ENCODE measurements at places on chromosomes 5 and 9. TPM values are rescaled to one million over a fixed set of nuclear protein-coding genes. Genes with fewer than 3 reads are reported as not detected.

- no peak overlapping the region for H3K4me3 ChIP-seq
- DNase-seq = no peak
- no peaks in the 10 kb centered on the region for H3K36me3 ChIP-seq
- H3K4me1 ChIP-seq = no peaks in the 10 kb centered on the region
- H3K27me3 ChIP-seq = peaks cover 6% of the 10 kb centered on the region
- H3K27ac ChIP-seq = no peak overlapping the region
Observed at GRCh38 chr5:103375350-103375749, 116.8 kb downstream of the MACIR start.

GRCh38 chr5:168552146-168552545 is 23.0 kb downstream of the FBLL1 start:
- H3K36me3 ChIP-seq = peaks cover 43% of the 10 kb centered on the region
- H3K27me3 ChIP-seq = no peaks in the 10 kb centered on the region
- DNase-seq = no peak

- no peak for DNase-seq
- H3K36me3 ChIP-seq = no peaks in the 10 kb centered on the region
- no peaks in the 10 kb centered on the region for H3K27me3 ChIP-seq
- H3K4me3 ChIP-seq = no peak overlapping the region
- no peaks in the 10 kb centered on the region for H3K4me1 ChIP-seq
Observed at GRCh38 chr9:107703651-107704050, 214.1 kb upstream of the KLF4 start.

DNA sequence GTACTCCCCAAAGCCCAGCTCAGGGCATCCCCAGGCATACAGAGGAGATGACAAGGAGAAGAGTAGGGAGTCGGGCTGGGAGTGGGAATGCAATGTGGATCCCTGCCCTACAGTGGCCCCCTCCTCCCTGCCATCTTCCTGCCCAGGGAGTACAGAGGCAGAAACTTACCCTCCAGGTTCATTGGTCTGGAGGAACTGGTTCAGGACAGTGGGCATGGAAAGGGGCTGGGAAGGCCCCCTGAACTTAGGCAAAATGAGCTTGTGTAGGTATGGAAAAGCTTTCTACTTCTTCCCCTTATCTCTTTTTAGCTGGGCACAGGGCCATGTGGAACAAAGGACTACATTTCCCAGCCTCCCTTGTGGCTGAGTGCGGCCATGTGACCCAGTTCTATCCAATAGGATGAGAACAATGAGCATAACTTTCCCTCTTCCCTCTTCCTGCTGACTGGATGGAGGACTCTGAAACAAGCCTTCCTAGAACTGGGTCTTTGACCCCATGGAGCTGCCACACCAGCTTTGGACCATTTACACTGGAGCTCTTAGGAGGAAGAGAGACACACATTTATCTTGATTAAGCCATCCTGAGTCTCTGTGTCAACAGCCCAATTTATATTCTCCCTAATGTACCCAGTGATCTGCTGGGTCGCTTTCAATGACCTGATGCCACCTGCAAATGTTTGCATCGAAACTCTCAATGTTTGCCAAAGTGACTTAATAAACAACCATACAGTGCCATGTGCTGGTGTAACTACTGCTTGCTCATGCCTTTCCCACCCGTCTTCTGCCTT is 25.0 kb upstream of the HMCN2 start:
- peaks cover 29% of the 10 kb centered on the region for H3K4me1 ChIP-seq
- H3K27ac ChIP-seq = no peak overlapping the region
- no peak overlapping the region for H3K4me3 ChIP-seq

DNA sequence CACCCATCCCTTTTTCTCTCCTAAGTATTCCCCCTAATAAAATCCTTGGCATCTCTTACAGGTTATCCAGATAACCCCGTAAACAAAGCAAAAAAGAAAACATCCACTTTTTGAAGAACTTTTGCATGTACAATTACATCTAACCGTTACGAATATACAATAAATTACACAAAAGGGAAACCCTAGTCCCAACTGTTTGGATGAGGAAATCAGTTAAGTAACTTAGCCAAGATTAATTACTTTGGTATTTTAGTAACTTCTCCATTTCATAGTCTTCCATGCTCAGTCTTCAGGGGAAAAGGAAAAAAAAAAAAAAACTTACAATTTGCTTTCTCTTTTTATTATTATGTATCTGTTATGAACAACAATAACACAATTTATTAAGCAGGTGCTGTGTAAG is 212.9 kb downstream of the ACTL7B start:
- H3K4me1 ChIP-seq = no peaks in the 10 kb centered on the region
- H3K27ac ChIP-seq = no peak overlapping the region
- no peak overlapping the region for H3K4me3 ChIP-seq

DNA sequence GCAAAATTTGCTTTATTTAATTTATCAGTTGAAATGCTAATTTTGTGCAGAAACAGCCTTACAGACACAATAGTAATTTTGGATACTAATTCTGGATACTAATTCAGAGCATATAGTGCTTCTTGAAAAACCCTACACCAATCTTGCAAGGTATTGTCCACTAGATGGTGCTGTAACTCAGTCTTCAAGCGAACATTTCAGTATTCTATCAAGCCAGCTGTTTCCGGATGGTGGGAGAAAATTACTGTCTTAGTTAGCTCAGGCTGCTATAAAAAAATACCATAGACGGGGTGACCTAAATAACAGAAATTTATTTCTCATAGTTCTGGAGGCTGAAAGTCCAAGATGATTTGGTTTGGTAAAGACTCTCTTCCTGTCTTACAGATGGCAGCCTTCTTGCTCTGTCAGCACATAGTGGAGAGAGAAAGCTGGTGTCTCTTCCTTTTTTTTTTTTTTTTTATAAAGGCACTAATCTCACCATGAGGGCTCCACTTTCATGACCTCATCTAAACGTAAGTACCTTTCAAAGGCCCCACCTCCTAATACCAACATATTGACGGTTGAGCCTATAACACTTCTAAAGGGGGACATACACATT is 1306.5 kb upstream of the CDH9 start:
- DNase-seq = no peak
- H3K4me1 ChIP-seq = no peaks in the 10 kb centered on the region
- H3K4me3 ChIP-seq = no peak overlapping the region
- no peak overlapping the region for H3K27ac ChIP-seq
- no peaks in the 10 kb centered on the region for H3K27me3 ChIP-seq

DNA sequence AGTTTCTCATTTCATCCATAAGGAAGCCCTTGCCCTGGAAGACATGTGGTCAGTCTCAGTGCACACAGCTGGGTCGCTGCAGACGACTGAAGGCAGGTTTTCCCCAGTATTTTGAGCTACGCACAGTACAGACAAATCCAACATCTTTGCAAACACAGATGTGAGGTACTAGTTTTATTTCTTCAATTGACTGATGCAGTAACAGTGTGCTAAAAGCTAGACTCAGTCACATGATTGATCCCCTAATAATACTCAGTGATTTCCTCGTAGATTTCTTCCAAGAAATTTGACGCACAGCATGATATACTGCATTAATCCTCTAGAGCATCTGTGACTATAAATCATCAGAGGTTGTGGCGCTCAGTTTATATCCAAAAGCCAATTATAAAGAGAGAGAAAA is 346.1 kb downstream of the DIRAS2 start:
- no peaks in the 10 kb centered on the region for H3K36me3 ChIP-seq
- H3K4me1 ChIP-seq = no peaks in the 10 kb centered on the region
- peaks cover 7% of the 10 kb centered on the region for H3K27me3 ChIP-seq
- DNase-seq = no peak
- no peak overlapping the region for H3K4me3 ChIP-seq

DNA sequence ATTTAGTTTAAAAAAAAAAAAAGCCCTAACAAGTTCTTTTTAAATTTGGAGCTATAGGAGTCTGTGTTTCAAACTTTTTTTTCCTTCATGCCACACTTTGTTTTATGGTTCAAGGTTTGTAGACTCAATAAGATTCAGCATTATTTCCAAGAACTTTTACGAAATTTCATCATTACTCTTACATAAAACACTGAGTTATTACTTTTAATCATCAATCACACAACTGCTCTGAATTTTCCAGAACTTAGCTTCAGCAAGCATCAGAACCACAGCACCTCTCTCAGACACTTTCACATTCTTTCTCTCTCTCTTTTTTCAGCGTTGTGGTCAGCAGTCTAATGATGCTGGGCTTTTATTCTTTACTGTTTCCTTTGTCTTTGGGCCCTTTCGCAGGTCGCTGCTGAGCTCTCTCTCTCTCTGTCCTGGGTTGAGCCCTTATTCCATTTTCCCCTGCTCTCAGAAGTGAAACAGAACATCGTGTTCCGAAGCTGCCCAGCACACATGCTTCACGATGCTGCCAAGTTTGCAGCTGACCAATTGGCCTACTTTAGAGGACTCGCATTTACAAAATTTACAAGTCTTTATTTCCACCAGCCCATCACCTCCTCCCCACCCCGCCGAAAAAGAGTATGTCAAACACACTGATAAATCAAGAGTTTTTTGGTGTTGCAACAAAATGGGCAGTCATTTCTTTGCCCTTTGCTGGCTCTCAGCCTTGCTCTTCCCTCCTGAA is 44.6 kb upstream of the PIK3R1 start:
- no peak overlapping the region for H3K27ac ChIP-seq
- no peaks in the 10 kb centered on the region for H3K4me1 ChIP-seq
- H3K36me3 ChIP-seq = no peaks in the 10 kb centered on the region

DNA sequence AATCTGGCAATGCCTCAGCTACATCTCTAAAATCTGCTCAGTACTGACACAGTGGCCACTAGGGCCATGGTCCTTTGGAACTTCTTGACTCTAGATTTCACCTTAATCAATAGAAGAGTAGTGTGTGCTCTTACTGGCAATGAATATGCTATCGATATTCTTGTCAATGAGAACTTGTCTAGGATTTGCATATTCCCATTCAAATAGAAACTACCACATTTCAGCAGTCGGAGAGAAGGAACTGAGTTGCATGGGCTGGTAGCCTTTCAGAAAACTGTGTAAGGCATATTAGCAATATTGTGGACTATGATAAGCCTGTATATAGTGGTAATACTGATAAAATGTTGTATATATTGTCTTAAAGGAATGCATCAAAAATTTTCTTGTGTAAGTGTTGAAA is 45.3 kb upstream of the NAA35 start:
- H3K27ac ChIP-seq = no peak overlapping the region
- no peaks in the 10 kb centered on the region for H3K36me3 ChIP-seq
- no peak for DNase-seq

DNA sequence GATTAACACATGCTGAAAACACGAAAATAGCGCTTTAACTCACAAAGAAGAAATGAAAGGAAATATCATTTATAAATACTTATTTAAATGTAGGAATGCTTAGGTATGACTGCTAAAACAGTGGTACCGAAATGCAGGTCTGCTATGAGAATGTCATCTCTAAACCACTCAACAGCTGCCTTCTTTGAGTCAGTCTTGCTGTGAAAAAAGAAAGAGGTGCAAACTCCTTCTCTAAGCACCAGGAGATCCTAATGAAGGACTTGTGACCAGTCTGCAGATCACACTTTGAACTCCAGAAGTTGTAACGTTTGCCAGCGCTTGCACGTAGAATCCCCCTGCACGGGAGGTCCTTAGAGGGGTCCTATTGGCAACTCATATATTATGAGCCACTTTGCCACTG is 86.6 kb downstream of the TRIO start:
- no peaks in the 10 kb centered on the region for H3K4me1 ChIP-seq
- no peak overlapping the region for H3K27ac ChIP-seq
- no peaks in the 10 kb centered on the region for H3K36me3 ChIP-seq
- DNase-seq = no peak
- peaks cover 9% of the 10 kb centered on the region for H3K27me3 ChIP-seq

ACTBL2 gene
- not detected for total RNA-seq

CER1 gene
- total RNA-seq = not detected

PAPPA gene
- total RNA-seq = not detected

OR5C1 gene
- total RNA-seq = not detected

SOX30 gene
- 0.29 TPM for total RNA-seq

CRB2 gene
- not detected for total RNA-seq

ERMP1 gene
- total RNA-seq = 24.1 TPM

SLU7 gene
- total RNA-seq = 47.4 TPM

PDLIM4 gene
- 2.0 TPM for total RNA-seq
